H7 (cell line): ENCODE measurements at places on chromosomes 7 and 10. TPM values are rescaled to one million over a fixed set of nuclear protein-coding genes. Genes with fewer than 3 reads are reported as not detected.

HSPA12A gene
- total RNA-seq, result 1.9 and 2.2 TPM in 2 replicates

CLCN1 gene
- total RNA-seq, result 0.11 and 0.21 TPM in 2 replicates

JCAD gene
- total RNA-seq, result 2.5 and 3.9 TPM in 2 replicates

FANK1 gene
- 2.5 and 4.1 TPM in 2 replicates for total RNA-seq

CCDC172 gene
- total RNA-seq, result 1.0 and 3.4 TPM in 2 replicates

TSPAN33 gene
- 19.7 and 22.1 TPM in 2 replicates for total RNA-seq

SVOPL gene
- total RNA-seq, result 0.33 and 2.3 TPM in 2 replicates

GSTO2 gene
- 15.2 and 20.6 TPM in 2 replicates for total RNA-seq

IFIT1B gene
- not detected in 2 replicates for total RNA-seq

FAM25C gene
- total RNA-seq, result not detected in 2 replicates

WBP1L gene
- 13.9 and 16.9 TPM in 2 replicates for total RNA-seq

HOXA11 gene
- total RNA-seq, result not detected in 2 replicates

TRIM8 gene
- 43.5 and 46.4 TPM in 2 replicates for total RNA-seq

TMEM196 gene
- total RNA-seq, result 0.04 and 0.21 TPM in 2 replicates

TAS2R41 gene
- total RNA-seq, result 0.10 TPM in 1 of 2 replicates, not detected in the other

CLEC2L gene
- not detected in 2 replicates for total RNA-seq

STEAP2 gene
- 8.8 and 15.1 TPM in 2 replicates for total RNA-seq

BMPER gene
- 0.41 and 2.4 TPM in 2 replicates for total RNA-seq

IDE gene
- total RNA-seq, result 39.8 and 47.3 TPM in 2 replicates

KCNH2 gene
- total RNA-seq, result 9.3 and 9.5 TPM in 2 replicates
